ENCODE measurements at places on chromosomes 2 and 18.

GRCh38 chr2:174901075-174901474 lies 104.1 kb downstream of the CHN1 start:
- no peak for DNase-seq

GRCh38 chr18:32237049-32237448 lies 47.2 kb downstream of the MEP1B start:
- DNase-seq: no peak

DNA sequence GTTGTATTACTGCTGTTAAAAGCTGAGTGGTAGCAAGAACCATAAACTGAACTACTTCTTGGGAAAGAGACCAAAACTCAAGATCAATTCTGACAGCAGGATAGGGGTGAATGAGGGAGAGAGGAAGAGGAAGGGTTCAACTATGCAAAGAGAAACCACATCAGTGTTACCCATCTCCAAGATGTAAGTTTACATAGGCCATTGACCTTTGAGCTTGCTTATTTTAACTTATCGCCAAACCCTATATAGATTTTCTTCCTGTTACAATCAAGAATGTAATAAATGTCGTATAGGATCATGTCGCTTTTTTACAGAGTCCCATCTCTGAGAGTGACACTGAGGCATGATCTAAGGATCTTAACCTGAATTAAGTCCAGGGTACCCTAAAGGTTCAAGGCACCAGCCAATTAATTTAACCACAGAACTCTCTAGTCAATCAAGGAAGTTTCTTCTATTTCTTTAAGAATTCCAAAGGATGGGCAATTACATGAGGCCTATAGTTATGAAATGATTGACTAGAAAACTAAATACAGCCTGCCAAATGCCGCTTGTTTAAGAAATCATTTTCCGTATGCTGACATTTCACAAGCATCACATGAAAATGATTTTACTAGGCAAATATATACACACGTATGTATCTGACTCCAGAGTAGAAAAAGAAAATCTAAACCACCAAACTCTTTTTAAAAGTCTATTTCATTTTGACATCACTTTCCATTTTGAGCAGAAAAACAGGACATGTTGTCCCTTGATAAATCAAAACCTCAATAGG lies 11.8 kb downstream of the RND3 start:
- DNase-seq: no peak

DNA sequence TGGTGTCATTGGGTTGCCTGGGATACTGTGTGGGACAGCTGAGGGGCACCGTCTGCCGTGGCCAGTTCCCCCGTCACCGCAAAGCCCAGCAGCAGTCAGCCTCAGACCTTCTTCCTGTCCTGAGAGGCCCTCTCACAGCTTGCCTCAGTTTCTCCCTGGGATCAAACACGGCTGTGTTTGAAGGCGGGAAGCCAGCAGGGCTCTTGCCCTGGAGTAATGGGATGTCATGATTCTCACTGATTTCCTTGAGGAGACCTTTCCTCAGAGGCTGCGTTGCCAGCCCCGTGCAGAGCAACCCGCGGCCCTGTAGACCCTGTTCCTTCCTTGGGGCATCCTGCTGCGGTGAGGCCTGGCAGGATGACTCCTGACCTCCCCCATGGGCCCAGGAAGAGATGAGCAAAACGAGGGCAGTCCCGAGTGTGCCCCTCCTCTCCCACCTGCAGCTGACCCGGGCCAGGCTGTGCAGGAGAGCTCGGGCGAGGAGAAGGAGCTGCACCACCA lies 13.9 kb upstream of the NFATC1 start:
- no peak for DNase-seq

GRCh38 chr2:142878031-142878678 lies 691 bp downstream of the KYNU start:
- no peak for DNase-seq

DNA sequence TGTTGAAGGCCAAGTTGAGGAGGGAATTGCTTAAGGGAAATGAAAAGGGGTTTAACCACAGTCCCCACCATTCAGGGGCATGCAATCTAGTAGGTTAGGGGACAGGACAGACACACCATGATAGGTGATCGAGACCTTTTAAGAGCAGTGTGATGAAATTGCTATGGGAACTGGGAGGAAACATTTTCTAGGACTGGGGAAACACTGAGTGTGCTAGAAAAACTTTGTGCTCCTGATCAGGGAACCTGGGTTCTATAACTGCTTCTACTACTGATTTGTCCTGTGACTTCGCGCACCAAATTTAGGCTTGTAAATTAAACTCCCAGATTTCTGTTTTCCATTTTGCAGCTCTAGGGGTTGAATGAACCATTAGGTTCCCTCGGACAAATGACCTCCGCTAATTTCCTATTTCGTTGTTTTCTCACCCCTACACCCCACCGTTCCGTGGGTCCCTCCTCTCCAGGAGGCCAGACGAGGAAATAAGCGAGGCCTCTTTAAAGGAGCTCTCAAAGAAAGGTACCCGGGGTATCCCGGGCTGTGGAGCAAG lies 371 bp upstream of the LCLAT1 start:
- no peak for DNase-seq

GRCh38 chr2:149169656-149170055 lies 131.2 kb downstream of the LYPD6B start:
- no peak for DNase-seq

DNA sequence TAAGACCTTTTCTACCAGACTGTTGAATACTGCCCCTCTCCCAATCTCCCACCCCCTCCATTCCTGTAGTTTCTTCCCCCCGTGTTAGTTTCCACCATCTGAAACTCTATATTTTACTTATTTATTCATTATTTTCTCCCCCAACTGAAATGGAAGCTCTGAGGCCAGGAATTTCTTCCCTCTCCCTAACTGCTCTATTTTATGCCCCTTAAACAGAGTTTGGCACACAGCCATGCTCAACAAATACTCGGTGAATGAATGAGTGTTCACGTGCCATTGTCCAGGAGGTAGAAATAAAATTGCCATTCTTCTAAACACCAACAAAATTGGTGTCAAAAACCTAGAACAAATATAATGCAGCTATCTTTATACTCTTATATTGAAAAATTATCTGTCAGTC lies 5.6 kb downstream of the ITGB1BP1 start:
- no peak for DNase-seq

- DNase-seq: no peak
Observed at GRCh38 chr2:43128559-43128955, 97.8 kb downstream of the ZFP36L2 start.

- DNase-seq: no peak
Observed at GRCh38 chr2:164565359-164565758, 55.9 kb downstream of the GRB14 start.

GRCh38 chr2:75592030-75592429 lies 31.3 kb upstream of the EVA1A start:
- DNase-seq: no peak

- no peak for DNase-seq
Observed at GRCh38 chr18:79681484-79682387, 2.1 kb downstream of the CTDP1 start.

- no peak for DNase-seq
Observed at GRCh38 chr2:236744716-236745115, 175.1 kb downstream of the ACKR3 start.

DNA sequence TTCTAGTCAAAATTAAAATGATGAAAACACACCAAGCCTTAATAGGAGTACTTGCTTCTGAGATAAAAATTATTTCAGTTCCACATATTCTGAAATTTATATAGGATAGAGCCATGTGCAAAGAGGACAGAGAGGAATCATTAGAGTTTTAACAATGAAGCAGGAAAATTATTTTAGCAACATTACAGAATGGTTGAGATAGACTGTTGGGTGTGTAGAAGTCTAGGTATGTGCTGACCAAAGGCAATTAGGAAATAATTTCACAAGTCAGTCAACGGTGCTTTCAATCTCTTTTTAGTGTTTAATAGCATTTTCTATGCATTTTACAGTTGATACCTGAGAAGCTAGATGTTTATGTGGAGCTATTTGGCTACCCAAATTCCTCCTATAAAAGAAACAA lies 25.2 kb downstream of the SOS1 start:
- no peak for DNase-seq

- DNase-seq: no peak
Observed at GRCh38 chr2:63667132-63667700, 78.5 kb downstream of the MDH1 start.

Data from NCI-H446 treated with DMSO at 0.1 percent for 48 hours (cell line).